ENCODE measurements at places on chromosomes 3 and 15. TPM values are rescaled to one million over a fixed set of nuclear protein-coding genes. Genes with fewer than 3 reads are reported as not detected.

- no peak for DNase-seq
These were observed 41.0 kb upstream of the TCF12 start for GRCh38 chr15:56877255-56877970.

LCTL gene
- polyA plus RNA-seq, result not detected

SGO1 gene
- polyA plus RNA-seq, result 2.3 TPM

GRCh38 chr15:81133782-81134461 is at the start of gene CFAP161:
CFAP161 (plus strand) TSS chr15:81134270; CDS start chr15:81134330, 60 bp downstream.
- DNase-seq, result no peak

DNA sequence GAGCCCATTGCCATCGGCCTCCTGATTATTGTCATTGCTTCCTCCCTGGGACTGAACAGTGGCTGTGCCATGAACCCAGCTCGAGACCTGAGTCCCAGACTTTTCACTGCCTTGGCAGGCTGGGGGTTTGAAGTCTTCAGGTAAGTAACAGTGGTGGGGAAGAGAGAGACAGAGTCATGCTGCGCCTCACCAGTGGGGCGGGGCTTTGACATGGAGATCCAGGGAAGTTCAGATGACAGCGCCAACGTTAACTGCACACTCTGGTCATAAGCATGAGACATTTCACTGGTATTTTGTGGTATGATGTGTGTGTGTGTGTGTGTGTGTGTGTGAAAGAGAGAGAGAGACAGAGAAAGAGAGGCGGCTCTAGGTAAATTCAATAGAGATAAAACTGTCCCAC is 41.0 kb downstream of the AQP9 start:
- no peak for DNase-seq

CDCP1 gene
- 0.47 TPM for polyA plus RNA-seq

DNA sequence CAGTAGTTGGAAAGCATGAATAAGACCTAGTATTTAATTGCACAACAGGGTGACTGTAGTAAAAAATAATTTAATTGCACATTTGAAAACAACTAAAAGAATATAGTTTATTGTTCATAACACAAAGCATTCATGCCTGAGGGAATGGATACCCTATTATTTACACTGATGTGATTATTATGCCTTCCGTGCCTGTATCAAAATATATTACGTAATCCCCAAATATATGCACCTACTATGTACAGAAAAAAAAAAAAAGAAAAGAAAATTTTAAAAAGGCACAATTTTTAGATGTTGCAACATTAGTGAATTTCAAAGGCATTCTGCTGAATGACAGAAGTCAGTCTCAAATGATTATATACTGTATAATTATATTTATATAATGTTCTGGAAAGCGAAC is 647.2 kb upstream of the BCHE start:
- DNase-seq, result no peak

ESYT3 gene
- polyA plus RNA-seq, result 0.17 TPM

- DNase-seq, result no peak
These were observed 75.4 kb downstream of the CDC25A start for GRCh38 chr3:48112813-48113212.

- DNase-seq, result no peak
These were observed 495.1 kb upstream of the SGO1 start for GRCh38 chr3:20680990-20681628.

GPR62 gene
- polyA plus RNA-seq, result 0.22 TPM

- no peak for DNase-seq
These were observed 103.2 kb downstream of the CHL1 start for GRCh38 chr3:299590-300301.

GRCh38 chr15:38041576-38041975 is 107.1 kb downstream of the TMCO5A start:
- DNase-seq, result no peak

GRCh38 chr3:138197058-138197457 is 10.0 kb downstream of the ARMC8 start:
- no peak for DNase-seq

DNA sequence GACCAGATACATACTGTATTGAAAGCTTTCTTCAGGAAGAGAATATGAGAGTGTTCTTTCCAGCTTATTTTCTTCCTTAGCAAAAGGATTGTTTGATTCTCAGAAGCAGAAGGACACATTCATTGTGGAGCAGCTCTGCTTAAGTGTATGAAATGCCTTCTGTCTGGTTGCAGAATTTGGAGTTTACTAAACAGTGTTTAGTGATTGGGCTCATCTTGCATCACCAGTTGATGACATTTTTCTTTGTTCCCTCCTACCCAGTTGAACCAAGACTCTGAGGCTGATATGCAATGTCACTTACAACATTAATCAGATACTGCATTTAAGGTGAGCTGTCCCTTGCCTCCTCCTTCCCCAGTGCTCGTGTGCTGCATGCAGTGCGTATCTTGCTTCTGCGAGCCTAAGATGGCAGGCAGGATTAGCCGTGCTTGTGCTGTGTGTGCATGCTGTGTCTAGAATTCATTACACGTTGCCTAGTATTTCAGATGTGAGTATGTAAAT is 18.4 kb downstream of the ZBTB38 start:
- no peak for DNase-seq

DNA sequence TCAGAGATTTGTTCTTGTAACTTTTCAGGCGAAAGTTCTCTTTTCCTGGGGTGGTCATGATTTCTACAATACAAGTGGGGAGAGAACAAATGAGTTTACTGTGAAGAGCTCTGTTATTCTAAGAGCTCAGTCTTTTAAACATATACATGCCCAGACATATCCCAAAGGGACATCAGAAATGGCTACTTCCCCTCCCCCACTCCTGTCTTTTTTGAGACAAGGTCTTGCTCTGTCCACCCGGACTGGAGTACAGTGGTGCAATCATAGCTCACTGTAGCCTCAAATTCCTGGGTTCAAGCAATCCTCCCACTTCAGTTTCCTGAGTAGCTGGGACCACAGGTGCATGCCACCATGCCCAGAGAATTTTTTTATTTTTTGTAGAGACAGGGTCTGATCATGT is 18.2 kb downstream of the KPNA1 start:
- DNase-seq, result no peak

DNA sequence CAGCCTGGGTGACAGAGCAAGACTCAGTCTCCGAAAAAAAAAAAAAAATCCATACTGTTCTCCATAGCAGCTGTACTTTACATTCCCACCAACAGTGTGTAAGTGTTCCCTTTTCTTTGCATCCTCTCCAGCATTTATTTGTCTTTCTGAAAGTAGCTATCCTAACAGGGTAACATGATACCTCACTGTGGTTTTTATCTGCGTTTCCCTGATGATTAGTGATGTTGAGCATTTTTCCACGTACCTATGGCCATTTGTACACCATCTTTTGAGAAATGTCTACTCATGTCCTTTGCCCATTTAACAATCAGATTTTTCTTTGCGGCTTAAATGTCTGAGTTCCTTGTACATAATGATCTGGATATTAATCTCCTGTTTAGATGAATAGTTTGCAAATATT is 119.3 kb downstream of the RFX7 start:
- no peak for DNase-seq

- no peak for DNase-seq
These were observed 36.4 kb downstream of the LINS1 start for GRCh38 chr15:100565591-100565990.

- DNase-seq, result peak; percentile 76
These were observed 167.9 kb downstream of the BBX start for GRCh38 chr3:107690522-107691138.

DNA sequence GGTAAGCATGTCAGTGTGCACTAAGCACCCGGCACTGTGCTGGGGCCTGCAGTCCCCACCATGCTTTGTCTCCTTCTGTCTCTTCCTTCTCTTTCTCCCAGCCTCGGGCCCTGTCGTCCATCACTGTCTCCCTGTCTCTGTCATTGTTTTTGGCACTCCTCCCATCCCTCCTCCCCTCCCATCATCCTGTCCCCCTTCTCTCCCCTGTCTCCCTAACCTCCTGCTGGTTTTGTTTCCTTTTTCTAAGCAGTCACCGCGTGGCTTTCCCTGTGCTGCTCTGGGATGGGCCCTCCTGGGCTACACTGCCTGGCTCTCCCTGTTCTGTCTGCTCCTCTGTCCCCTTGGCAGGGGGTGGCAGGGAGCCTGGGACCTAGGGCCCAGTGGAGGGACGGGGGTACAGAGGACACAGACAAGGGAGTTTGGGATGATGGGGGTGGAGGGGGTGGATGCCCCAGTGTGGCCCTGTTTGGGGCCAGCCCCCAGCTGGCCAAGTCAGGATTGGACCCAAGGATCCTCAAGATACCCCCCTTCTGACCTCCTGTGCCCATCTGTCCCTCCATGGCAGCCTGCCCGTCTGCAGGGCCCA is 5.7 kb downstream of the CHST13 start:
- no peak for DNase-seq

- DNase-seq, result no peak
These were observed 103.2 kb downstream of the TBC1D5 start for GRCh38 chr3:17639257-17639656.

MYL3 gene
- not detected for polyA plus RNA-seq

DNA sequence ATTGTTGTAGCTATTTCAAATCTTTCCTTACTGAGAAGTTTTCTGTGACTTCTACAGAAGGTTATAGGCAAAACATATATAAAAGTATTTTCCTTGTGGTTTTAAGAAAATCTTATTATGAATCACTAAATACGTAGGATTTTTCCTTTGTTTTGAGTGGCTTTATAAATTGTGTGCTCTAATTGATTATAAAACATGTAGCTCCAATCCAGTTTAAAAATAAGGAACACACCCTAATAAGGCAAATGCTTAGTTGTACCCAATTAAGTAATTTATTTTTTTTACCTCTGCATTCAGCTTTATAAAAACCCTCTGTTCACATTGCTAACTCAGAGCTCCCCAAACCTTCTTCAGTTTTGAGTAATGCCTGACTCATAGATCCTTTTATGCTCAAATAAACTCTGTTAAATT is 408.0 kb downstream of the NAALADL2 start:
- DNase-seq, result no peak

GRCh38 chr3:106367496-106367895 is 498.7 kb upstream of the CBLB start:
- DNase-seq, result no peak

AMIGO3 gene
- polyA plus RNA-seq, result 1.1 TPM

DNA sequence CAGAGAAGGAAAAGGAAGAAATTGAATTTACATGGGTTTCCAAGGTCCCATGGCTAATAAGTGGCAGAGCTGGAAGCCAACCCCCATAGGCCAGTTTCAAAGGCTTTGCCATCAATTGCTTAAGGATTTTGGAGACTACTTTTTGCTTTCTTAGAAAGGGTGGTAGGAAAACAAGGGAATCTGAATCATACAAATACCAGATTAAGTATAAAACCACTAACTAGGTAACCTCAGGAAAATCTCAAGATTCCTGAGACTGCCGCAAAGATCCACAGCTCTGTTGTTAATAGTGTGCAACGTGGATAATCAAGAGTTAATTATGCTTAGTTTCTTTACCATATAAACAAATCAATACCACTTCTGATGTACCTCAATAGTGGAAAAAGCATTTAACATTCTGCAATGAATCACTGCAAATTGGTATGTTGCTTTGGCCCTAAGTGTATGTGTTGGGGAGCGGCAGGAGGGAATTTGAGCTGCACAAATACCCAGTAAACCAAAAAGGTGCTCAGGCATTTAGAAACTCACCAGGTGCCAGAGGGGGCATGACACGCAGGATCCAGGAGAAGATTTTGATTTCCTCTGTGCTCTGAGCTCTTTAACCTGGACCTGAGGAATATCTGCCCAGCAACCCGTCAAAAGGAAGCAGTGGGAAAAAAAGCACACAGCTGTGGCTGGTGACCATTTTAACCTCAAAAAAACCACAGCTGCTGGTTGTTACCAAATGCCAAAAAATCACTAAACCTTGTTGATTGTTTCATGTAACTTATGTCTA is 22.0 kb downstream of the AADAC start:
- DNase-seq, result no peak

GRCh38 chr3:195118671-195119070 is 152.3 kb downstream of the XXYLT1 start:
- no peak for DNase-seq

LXN gene
- 31.9 TPM for polyA plus RNA-seq

- no peak for DNase-seq
These were observed 730 bp upstream of the ZNF710 start for GRCh38 chr15:90000186-90001001.

- DNase-seq, result peak; percentile 13
These were observed 1.2 kb upstream of the ANP32A start for GRCh38 chr15:68821841-68822381.

DNA sequence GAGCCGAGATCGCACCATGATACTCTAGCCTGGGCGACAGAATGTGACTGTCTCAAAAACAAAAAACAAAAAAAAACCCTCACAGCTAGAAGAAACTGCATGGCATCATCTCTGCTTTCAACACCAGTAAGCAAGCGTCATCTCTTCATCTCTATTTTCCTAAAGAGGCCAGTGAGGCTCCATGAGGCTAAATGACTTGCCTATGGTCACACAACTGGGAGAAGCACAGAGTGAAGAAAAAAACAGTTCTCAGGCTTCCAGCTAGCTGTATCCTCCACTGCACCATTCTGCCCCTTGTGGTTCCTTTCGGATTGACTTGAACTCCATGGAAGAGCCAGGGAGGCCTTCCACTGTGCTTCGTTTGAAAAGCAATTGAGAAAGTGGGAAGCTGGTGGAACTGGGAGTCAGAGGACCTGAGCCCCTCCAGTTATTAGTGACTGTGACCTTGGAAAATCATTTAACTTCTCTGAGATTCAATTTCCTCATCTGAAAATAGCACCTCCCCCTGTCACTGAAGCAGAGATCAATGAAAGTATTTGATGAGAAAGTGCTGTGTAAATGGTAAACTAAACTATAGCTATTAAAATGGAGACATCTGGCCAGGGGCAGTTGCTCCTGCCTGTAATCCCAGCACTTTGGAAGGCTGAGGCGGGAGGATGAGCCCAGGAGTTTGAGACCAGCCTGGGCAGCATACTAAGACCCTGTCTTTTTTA is 32.1 kb upstream of the DENND4A start:
- no peak for DNase-seq

AADACL2 gene
- polyA plus RNA-seq, result not detected

DNA sequence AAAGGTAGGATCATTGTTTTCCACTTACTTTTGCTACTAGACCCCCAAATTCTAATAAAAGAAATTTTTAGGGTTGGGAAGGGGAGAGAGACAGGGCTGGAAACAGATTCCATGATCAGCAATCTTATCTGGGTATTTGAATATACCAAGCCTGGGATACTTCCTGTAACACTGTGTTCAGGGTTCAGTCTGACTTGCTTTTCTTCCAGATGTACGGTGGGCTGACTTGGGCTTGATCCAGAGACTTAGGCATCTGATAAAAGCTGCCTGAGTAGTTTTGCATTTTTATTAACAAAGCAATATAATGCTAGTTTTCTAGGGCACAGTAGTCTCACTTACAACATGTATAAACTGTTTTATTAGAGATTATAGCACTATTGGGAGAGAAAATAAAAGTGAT is 49.2 kb downstream of the KCNMB2 start:
- no peak for DNase-seq

DNA sequence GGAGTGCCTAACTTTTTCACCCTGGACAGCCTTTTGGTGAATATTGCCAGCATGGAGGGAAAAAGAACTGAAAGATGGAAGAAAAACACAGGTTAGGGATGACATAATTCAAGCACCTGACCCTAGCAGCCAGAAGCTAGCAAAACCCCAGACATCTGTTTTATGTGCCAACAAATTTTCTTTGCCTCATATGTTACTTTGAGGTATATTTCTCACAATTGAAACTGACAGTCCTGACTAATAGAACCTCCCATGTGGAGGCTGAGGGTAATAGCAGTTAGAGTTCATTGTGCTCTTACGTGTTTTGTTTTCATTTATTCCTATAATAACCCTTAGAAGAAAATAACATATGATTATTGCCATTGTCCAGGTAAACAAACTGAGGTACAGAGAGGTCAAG is 71.5 kb upstream of the SLC25A26 start:
- DNase-seq, result no peak

GRCh38 chr3:171784937-171785336 is 25.3 kb downstream of the PLD1 start:
- DNase-seq, result no peak

A4GNT gene
- not detected for polyA plus RNA-seq

FANCD2OS gene
- not detected for polyA plus RNA-seq

- DNase-seq, result no peak
These were observed 395.2 kb upstream of the TPM1 start for GRCh38 chr15:62647202-62647842.

Measured in CD4-positive, CD25-positive, alpha-beta regulatory T cell (primary cell).